ENCODE measurements at places on chromosomes 1 and 21.

- DNase-seq = no peak
These were observed 361 bp upstream of the LMX1A start for GRCh38 chr1:165356876-165357275.

DNA sequence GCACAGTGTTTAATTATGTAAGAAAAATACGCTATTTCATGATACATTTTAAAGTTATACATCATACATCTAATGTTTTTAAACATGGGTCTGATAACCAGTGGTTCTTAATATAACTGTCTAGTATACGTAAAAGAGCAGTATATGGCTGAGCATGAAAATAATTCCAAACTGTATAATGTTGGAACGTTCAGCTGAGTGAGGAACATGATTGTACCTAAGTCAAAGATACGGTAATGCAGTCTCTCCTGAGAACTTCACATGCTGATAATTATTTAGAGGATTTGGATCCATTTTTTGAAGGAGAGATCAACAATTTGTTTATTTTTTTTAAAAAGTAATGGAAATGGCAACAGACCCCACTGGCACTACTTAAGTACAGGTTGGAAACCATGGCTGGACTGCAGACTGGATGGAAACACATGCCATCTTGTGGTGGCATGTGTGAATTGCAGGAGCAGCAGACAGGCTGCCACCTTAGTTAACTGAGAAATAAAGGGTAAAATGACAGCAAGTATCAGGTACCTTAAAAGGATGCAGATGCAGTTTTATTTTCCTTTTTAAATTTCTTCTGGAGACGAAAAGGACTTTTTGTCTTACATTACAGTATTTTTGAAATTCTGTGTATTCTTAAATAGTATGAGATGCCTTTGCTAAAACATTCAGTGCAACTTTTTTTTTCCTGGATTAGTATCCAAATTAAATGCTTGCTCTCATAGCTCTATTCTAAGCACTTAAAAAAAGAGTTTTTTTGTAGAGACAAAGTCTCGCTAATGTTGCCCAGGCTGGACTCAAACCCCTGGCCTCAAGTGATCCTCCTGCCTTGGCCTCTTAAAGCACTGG, 73.8 kb downstream of the MTR start:
- peak; percentile 91 for DNase-seq

DNA sequence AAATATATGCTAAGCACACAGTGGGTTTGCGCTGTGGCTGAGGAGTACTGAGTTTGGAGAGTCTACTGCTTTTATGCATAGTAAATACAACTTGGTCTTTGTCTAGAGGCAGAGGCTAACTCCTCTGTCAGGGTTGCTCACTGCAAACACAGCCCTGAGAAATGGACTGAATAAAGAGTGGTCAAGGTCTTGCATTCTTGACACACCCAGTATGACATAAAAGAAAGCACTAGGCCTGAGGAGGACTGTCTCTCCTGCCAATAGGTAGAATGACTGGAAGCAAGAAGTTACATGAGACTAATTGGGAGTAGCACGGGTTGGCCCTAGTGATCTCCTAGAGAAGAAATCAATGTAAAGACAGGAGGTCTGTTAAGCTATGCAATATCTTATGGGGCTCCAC, 367.2 kb upstream of the B3GALT2 start:
- no peak for DNase-seq

DNA sequence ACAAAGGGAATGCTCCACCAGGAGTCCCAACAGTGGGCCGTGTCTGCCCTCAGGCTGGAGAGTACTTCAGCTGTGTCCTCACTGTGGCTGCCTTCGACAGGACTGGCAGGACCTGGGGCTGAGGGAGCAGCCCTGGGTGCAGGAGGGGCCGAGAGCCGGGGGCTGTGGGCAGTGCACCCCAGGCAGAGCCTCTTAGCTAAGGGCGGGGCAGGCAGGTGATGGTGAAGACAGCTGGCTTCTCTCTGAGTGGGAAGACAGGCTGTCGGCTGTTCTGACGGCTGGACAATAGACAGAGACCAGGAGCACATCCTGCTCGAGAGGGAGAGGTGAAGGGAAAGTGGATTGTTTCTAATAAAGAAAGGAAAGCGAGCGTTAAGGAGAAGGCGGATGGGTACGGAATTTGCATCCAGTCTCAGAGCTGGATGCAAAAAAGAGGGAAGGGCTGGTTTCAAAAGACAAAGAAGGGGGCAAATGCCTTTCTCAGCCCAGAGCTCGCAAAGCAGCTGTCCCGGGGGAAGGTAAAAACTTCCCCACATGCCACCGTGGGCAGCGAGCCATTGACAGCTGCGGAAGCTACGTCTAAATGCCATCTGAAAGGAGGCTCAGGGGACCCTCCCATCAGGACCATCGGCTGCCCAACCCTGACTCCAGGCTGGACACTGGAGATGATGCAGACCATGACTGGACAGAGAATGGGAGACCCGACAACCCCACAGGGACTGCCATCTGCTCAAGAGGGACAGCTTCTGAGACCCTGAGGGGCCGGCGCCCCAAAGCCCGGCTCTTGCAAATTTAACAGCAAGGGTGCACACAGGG, 92.0 kb downstream of the STUM start:
- no peak for DNase-seq

- DNase-seq = no peak
These were observed 534.5 kb downstream of the OMA1 start for GRCh38 chr1:58011978-58012377.

DNA sequence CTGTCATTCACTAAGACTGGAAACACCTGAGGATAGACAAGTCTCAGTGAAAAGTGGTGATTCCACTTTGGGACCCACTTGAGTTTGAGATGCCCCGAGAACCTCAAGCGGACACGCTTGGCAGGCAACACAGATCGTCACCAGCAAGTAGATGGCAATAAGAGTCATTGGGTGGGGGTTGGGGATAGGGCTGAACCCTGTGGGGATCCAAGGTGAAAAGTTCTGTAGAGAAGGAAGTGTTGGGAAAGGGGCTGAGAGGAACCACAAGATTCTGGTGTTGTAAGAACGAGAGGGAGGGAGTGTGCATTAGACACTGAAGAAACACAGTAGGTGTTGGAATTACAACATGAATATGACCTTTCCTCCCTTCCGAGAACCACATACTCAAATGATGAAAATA, 45.4 kb upstream of the TDRD10 start:
- DNase-seq = peak; percentile 54

DNA sequence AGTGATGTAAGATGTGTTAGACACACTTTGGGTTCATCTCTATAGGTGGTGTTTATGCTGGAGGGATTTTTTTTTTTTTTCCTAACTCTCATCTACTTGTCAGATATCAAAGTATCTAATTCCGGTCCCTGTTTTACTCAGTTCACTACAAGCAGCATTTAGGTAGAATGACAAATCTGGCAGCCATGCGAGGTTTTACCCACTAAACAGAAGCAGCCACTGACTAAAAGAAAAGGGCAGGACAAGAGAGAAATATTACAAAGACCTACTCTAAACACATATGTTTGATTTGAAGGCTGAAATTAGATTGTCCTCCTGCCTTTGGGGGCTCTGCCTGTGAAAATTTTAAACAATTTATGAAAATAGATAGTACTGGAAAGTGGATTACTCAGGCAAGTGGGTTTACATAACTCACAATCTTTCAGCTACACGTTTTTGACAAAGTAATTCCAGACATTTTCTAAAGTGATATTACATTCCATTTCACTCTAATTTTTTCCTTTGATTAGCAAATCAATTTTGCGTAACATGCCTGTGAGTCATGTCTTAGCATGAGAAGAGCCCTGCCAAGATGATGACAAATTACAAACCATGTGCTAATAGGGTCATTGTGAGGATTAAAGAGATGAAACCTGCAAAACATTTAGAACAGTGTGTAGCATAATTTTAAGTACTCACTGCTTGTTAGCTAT, 172.6 kb downstream of the PLA2G4A start:
- DNase-seq = peak; percentile 96

DNA sequence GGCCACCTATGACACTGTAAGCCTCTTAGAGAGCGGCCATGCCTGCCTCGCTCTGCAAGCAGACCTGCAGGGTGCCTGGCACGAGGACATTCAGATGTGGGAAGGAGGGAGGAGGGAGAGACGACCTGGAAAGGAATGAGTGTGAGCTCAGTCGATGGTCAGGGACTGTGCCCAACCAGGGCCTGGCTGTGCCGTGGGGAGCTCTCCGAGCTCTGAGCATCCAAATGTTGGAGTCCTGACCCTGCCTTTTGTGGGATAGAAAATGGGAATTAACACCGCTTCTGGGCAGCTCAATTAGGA, 7.3 kb downstream of the CSTB start:
- peak; percentile 42 for DNase-seq

Measured in choroid plexus epithelial cell (primary cell).